Activated T-helper 1 cell treated with anti-CD3 and anti-CD28 coated beads, Interleukin-12 subunit alpha, Interleukin-12 subunit beta, Interleukin-2, Interleukin-4 antibody, amounts not matched to agents 30 ng/mL and 10 ng/mL and 1 ng/mL, durations not matched to agents 14 hours and 24 hours and 36 hours (primary cell): ENCODE measurements at places on chromosomes 7 and 10. TPM values are rescaled to one million over a fixed set of nuclear protein-coding genes. Genes with fewer than 3 reads are reported as not detected.

DNA sequence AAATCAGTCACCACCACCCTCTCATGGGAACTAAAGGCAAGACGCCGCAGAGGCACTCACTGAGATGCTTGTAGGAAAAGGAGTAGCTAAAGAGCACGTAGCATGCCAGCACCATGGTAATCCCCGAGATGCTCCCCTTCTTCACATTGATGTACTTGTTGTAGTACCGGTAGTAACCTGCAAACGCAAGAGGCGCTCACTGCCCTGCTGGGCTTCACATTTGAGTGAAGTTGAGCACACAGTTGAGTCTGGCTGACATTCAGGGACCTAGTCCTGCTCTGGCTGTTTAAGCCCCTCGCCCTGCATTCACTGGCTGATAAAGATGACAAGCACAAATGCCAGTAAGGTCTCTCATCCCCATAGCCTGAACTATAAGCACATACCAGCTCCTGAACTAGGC, 6.9 kb downstream of the ATP5MF start:
- no peak for DNase-seq

DNA sequence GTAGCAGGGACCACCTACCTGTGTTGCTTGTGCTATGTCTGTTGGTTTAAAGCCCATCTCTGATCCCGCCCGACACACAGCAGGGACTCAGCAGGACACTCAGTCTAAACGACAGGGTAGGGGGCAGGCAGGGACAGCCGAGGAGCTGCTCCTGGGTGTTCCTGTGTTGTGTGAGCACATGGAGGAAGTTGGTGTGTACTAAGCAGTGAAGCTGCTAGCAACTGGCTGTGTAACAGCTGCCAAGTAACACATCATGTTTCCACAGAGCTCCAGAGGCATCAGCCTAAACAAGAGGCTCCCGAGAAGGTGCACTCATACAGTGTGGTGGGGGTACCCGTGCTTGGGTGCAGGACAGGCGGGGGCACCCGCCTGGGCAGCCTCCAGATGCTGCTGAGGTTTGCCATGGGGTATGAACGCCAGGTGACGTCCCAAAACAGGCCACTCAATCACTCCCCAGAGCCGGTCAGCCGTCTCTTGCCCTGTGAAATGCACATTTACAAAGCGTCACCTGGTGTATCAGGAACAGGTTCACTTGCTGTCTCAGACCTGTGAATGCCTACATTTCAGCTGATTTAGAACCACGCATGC, 59.6 kb downstream of the PTPRN2 start:
- no peak for DNase-seq

- DNase-seq, result no peak
These were observed 335.1 kb downstream of the XPNPEP1 start for GRCh38 chr10:109588259-109588658.

The PRLHR gene
- not detected in 2 replicates for total RNA-seq

DNA sequence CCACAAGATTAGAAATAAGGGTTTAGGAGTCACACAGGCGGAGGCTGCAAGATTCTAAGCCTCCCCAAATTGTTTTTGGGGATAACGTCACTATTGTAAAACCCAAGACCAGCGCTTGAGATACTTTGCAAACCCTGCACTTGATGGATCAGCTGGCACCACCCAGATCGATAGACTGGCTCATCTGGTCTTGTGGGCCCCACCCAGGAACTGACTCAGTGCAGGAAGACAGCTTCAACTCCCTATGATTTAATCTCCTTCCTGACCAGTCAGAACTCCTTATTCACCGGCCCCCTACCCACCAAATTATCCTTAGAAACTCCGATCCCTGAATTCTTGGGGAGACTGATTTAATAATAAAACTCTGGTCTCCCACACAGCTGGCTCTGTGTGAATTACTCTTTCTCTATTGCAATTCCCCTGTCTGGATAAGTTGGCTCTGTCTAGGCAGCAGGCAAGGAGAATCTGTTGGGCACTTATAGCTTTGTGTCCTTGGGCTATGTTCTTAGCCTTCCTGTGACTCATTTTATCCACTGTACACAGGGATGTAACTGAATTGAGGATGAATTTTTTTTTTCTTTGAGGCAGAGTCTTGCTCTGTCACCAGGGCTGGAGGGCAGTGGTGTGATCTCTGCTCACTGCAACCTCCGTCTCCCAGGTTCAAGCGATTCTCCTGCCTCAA, 64.4 kb upstream of the CARD11 start:
- DNase-seq, result no peak

DNA sequence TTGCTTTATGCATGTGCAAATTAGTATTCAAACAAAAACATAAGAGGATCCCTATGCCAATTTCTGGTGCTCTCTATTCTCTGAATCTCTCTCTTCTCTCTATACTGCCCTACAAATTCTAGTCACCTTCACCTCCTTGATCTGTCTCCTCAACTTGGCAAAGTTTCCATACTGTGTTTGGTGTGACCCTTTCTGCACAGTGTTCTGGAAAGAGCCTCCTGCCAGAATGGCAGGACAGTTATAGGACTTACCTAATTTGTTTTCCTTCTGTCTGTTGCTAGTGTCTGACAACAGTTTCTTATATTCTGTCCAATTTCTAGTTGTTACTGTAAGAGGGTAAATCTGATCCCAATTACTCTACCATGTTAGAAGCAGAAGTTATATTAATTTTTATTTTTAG, 34.3 kb downstream of the MAPK8 start:
- no peak for DNase-seq

DNA sequence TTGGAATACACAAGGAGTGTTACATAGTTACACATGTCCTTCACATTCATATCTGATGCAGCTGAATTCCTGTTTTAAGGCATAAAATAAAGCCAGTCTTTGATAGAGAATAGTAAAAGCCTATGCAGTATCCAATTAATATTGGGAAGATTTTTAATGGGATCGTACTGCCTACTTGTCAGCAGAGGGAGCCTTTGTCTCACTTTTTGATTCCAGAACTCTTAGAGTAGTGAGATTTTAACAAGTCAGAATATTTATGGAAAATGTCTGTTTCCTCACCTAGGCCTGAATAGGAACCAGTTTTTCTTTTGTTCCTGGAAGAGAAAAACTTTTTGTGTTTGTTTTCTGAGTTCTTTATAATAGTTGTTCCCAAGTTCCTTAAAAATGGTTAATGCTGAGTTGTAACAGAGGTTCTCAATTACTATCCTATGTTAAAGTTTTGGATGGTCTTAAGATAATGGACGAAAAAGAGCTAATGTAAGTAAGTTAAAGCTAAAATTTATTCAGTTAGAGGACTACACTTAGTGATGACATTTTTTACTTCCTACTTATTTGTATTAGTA, 114.0 kb downstream of the BBS9 start:
- DNase-seq, result no peak

DNA sequence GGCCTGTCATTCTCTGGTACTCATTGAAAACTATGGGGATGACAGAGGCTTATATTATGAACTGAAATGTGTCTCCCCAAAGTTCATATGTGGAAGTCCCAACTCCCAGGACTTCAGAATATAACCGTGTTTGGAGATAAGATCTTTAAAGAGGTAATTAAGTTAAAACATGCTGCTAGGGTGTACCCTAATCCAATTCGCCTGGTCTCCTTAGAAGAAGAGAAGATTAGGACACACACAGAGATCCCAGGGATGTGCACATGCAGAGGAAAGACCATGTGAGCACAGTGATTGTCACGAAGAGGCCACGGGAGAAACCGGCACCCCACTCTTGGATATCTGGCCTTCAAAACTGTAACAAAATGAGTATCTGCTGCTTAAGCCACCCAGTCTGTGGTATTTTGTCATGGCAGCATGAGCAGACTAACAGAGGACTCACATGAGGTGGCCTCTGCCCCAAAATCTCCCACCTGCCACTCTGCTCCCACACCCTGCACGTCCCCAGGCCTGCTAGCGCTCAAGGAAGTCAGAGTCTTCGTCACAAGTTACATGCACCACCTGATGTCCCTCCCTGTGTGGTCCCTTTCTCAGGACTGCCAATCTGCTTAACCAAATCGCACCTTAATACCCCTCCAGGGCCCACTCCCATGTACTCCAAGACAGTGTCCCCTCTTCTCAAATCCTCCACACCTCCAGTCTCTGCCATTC, 26.8 kb downstream of the PLAC9 start:
- DNase-seq, result no peak

GRCh38 chr10:6737080-6737641, 157.1 kb upstream of the PRKCQ start:
- DNase-seq, result no peak

The FBXO24 gene
- 0.27 and 0.41 TPM in 2 replicates for total RNA-seq

DNA sequence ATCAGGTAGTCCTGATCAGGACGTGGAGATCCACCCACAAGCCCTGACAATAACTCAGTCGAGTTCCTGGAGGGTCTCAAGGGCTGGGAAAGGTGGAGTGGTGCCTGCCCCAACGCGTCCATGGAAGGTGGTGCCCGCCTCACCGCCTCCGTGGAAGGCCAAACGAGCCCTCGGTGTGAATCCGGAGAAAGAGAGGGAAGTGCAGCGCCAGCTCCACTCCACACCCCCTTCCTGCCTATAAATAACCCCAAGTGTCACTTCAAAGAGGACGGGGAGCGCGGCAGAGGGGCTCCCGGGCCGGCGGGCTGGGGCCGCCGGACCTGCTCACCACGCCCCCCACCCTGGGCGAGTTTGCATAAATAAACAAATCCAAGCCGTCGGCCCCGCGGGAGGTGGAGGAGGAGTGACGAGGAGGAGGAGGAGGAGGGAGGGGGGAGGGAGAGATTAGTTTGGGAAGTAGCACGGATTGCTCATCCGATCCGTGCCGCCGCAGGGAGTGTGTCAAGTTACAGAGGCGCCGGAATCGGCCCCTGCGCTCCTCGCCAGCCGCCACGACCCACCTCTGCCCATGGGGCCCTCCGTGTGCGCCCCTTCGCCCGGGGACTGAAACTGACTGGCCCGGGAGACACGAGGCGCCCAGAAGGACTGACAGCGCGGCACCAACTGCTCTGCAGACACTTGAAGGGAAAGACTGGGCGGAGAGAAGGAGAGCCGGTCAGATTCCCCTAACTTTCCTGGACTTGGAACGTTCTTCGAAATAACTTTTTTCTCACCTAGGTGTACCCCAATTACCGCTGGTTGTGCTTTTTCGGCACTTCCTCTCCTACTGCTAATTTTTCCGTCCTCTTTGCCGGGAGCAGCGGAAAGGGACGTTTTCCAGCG, at the start of gene COL13A1:
Gene COL13A1, plus strand, starts transcription at position 473 of the 882 bp plus-strand sequence. CDS start 518 bp downstream, outside the sequence.
- DNase-seq, result no peak

The ODAD2 gene
- not detected in 2 replicates for total RNA-seq

DNA sequence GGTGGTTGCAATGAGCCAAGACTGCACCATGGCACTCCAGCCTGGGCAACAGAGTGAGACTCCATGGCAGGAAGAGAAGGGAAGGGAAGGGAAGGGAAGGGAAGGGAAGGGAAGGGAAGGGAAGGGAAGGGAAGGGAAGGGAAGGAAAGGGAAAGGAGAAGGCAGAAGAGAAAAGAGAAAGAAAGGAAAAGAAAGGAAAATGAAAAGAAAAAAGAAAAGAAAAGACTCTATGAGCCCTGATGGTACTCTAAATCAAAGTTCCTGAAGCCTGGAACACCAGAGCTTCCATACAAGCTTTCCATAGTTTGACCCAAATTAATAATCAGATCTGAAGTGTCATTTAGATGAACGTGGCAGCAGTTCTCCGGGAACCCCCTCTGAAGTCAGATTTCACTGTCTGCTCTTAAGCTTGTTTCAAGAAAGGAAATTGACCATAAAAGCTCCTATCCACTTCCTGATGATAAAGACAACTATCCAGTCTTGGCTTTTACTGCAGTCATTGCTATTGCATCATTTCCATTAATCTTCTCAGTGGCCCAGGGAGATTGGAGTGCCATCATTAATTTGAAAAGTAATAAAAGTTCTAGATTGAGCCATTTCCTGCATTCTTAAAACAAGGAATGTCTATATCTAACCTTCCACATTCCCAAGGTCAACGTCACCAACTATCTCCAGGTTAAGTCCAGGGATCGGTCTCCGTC, 44.2 kb upstream of the FRMD4A start:
- no peak for DNase-seq

GRCh38 chr7:7476381-7476780, 59.3 kb downstream of the COL28A1 start:
- DNase-seq, result no peak

- DNase-seq, result no peak
These were observed 30.5 kb upstream of the TRIM8 start for GRCh38 chr10:102613785-102614184.

The PPP3CB gene
- total RNA-seq, result 43.6 and 43.9 TPM in 2 replicates
